Stomach (tissue), 19 donors: ENCODE measurements at places on chromosomes 2 and 18. TPM values are rescaled to one million over a fixed set of nuclear protein-coding genes. Genes with fewer than 3 reads are reported as not detected.

DNA sequence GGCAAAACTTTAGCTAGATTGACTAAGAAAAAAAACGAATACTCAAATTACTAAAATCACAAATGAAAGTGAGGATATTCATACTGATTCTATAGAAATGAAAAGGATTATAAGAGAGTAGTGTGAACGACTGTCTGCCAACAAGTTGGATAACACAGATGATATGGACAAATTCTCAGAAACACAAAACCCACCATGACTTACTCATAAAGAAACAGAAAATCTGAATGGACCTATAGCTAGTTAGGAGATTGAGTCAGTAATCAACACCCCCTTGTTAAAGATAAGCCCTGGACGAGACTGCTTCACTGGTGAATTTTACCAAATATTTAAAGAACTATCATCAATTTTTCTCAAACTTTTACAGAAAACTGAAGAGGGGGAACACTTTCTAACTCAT, 108.8 kb upstream of the TMEM200C start:
- no peak for DNase-seq

Gene PROC
- not detected for total RNA-seq

DNA sequence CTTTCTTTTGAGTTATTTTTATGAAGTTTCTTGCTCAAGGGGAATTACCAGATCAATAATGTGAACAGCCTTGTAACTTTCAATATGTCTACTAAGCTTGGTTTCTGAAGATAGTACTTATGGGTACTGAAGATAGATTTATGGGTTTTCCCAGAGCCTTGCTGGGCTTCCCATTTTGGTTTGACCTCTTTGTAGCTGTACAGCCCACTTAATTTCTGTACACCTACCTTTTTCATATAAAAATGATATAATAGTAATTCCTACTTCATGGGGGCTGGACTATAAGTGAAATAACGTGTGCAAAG, 22.2 kb downstream of the IL1R2 start:
- DNase-seq = no peak

DNA sequence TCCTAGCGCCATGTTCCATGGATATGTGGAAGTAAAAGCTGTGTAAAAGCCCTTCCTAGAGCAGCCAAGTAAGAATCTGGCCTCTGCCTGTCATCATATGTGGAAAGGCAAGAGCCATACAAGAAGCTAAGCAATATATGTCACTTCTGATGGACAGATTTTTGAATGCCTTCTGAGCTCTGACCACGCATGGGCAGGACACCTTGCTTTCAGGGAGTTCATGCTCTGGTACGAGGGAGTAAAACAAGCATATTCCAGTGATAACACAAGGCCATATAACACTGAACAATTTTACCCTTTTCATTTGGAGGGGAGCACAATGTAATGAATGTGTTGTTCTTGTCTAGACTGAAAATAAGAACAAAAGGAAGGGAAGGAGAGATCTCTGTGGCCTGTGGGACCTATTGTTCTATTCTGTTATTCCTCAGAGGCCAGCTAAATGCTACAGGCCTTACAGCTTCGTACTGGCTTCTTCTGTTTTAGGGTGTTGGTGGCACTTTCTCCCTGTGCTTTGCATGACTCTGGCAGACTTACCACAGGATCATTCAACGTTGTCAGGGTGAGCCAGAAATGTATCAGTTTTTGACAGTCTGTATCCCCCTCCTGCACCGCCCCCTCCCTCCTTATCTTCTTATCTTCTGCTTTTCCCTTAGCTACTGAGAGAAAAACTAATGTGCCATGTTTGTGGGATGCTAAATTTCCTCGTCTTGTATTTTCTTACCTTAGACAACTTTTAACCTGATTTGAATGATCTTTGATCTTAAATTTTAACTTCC, 99.5 kb downstream of the MAP4K4 start:
- DNase-seq = no peak

Gene MCM6
- total RNA-seq = 29.4 TPM

- no peak for DNase-seq
These were observed 108.7 kb downstream of the XRCC5 start for GRCh38 chr2:216217904-216218260.

Gene FEV
- total RNA-seq = not detected

DNA sequence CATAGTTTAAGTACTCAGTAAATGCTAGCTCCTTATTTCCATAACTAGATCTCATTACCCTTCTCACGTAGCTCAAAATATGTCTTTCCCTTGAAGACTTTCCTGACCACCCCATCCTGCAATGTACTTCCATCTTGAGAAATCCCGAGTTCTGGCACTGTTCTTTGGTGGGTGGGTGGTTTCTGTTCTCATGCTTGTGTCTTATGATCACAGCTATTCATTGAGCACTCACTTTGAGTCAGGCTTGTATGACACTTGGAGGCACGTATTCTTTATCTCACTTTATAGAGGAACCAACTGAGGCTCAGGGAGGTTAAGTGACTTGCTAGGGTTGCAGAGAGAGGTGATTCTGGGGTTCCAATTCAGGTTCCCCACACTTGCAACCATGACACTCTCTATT, 9.0 kb upstream of the CLIP4 start:
- DNase-seq = no peak

DNA sequence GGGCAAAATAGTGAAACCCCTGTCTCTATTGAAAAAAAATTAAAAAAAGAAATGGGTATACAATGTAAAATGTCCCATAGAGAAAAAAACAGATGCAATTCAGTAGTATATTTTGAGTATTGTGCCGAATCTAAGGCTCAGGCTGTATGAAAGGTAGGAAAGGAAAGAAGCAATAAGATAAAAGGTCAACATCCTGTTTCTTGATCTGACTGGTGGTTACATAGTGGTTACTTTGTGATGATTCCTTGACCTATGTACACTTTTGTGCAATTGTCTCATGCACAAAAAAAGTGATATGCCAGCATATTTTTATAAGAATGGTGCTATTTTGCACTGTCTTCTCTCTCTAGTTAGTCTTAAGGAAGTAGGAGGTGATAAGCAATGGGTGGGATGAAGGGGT, 1333.7 kb upstream of the TMEFF2 start:
- DNase-seq = no peak
